ENCODE measurements at places on chromosomes 16 and 17. TPM values are rescaled to one million over a fixed set of nuclear protein-coding genes. Genes with fewer than 3 reads are reported as not detected.

- peaks cover 4% of the 10 kb centered on the region for H3K36me3 ChIP-seq
- no peak for DNase-seq
- no peak overlapping the region for H3K4me3 ChIP-seq
- H3K27me3 ChIP-seq = no peaks in the 10 kb centered on the region
- no peaks in the 10 kb centered on the region for H3K4me1 ChIP-seq
- no peak overlapping the region for H3K27ac ChIP-seq
Measured at GRCh38 chr16:69922200-69922599, 28.9 kb upstream of the CLEC18A start.

GRCh38 chr17:77566151-77566550 lies 392.4 kb upstream of the TNRC6C start:
- no peak overlapping the region for H3K27ac ChIP-seq
- DNase-seq = no peak
- H3K4me1 ChIP-seq = no peaks in the 10 kb centered on the region
- no peaks in the 10 kb centered on the region for H3K36me3 ChIP-seq
- peaks cover 82% of the 10 kb centered on the region for H3K27me3 ChIP-seq
- no peak overlapping the region for H3K4me3 ChIP-seq

GRCh38 chr17:66326476-66327047 lies 24.1 kb downstream of the PRKCA start:
- H3K36me3 ChIP-seq = peaks cover 26% of the 10 kb centered on the region
- DNase-seq = no peak
- H3K27ac ChIP-seq = no peak overlapping the region
- H3K4me1 ChIP-seq = peaks cover 32% of the 10 kb centered on the region
- H3K4me3 ChIP-seq = no peak overlapping the region

GRCh38 chr16:71794943-71795342 lies 13.7 kb downstream of the AP1G1 start:
- H3K27me3 ChIP-seq = no peaks in the 10 kb centered on the region
- H3K27ac ChIP-seq = no peak overlapping the region
- H3K4me1 ChIP-seq = peaks cover 10% of the 10 kb centered on the region

DNA sequence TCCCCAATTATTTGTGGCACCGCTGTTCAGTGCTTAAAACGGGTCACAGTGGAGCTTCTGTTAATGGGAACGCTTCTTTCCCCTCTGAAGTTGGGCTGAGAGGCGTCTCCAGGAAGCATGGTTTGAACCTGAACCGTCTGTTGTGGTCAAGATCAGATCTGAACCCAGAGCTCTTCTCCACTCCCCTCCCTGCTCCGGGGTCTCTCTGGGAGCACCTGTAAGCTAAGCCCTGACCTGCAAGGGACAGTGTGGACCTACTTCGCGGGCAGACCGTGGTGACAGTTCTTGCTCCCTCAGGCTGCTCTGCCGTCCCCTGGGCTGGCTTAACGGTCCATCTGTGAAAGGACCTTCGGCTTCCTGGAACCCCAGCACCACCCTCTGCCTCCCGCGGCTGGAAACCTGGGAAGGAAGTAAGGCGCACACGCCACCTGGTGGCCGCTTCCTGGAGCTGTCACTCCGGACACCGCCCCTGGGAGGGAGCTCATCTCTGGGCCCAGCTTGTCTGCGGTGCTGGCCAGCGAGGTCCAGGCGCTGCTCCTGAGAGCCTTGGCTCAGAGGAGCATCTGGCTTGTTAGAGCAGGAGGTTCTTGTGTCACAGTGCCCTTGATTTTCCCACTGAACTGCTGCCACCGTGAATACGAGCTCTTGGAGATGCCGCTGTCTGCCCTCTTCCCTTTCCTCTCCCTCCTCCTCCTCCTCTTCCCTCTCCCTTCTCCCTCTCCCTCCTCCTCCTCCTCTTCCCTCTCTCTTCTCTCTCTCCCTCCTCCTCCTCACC lies 518.5 kb upstream of the EEF2KMT start:
- H3K36me3 ChIP-seq = no peaks in the 10 kb centered on the region
- peak; percentile 67 for DNase-seq
- H3K27me3 ChIP-seq = peaks cover 54% of the 10 kb centered on the region

- H3K36me3 ChIP-seq = peaks cover 70% of the 10 kb centered on the region
- no peak for DNase-seq
- no peak overlapping the region for H3K27ac ChIP-seq
- H3K4me1 ChIP-seq = no peaks in the 10 kb centered on the region
Measured at GRCh38 chr17:75207760-75208159, 2.3 kb downstream of the NUP85 start.

GRCh38 chr17:39599665-39600231 lies 8.0 kb downstream of the NEUROD2 start:
- DNase-seq = no peak
- H3K27me3 ChIP-seq = peaks cover 100% of the 10 kb centered on the region
- H3K4me1 ChIP-seq = peaks cover 17% of the 10 kb centered on the region
- no peak overlapping the region for H3K27ac ChIP-seq
- H3K36me3 ChIP-seq = peaks cover 17% of the 10 kb centered on the region

- H3K4me1 ChIP-seq = peaks cover 38% of the 10 kb centered on the region
- H3K36me3 ChIP-seq = peaks cover 7% of the 10 kb centered on the region
Measured at GRCh38 chr17:76659928-76660655, 16.5 kb upstream of the ST6GALNAC1 start.

DNA sequence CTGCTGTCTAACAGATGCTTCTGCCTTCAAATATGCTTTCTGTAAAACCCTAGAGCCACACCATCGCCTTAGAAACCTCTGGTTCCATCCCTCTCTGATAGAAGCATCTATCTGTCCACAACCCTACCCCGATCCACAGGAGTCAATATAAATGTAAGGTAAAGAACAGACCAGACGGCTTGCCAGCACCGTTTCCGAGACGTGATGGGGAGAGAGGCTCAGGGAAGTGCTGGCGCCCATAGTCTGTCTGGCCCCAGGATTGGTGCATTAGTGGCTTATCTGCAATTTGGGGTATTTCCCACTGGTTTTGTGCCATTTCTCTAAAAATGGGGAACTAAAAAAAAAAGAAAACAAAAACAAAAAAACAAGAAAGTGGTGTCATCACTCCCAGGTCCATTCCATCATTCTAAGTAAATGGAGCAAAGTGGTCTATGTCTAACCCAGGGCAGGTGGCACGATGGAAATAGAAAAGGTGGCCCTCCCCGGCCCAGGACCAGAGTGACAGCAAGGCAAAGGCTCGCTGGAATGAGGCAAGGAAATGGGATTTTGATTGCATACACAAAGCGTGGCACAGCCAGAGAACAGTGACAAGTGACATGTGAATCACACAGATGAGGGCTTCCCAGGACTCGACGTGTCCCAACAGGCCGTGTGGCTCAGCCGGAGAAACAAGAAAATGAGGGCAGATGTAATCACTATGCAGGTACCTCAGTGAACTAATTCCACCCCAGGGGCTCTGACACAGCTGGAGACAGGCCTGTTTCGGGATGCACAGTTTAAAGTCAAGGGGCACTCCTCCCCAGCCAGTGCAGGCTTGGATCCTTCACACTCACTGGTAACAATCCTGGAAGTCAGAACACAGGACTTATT lies 125.6 kb downstream of the GAS7 start:
- DNase-seq = no peak
- H3K4me1 ChIP-seq = no peaks in the 10 kb centered on the region
- H3K36me3 ChIP-seq = no peaks in the 10 kb centered on the region
- H3K4me3 ChIP-seq = no peak overlapping the region
- no peaks in the 10 kb centered on the region for H3K27me3 ChIP-seq

GRCh38 chr16:27444470-27444869 lies 42.5 kb downstream of the IL21R start:
- no peaks in the 10 kb centered on the region for H3K4me1 ChIP-seq
- no peak for DNase-seq
- H3K36me3 ChIP-seq = no peaks in the 10 kb centered on the region
- no peak overlapping the region for H3K4me3 ChIP-seq

GRCh38 chr17:10871914-10872313 lies 34.0 kb upstream of the PIRT start:
- no peak overlapping the region for H3K4me3 ChIP-seq
- H3K27ac ChIP-seq = no peak overlapping the region
- H3K4me1 ChIP-seq = no peaks in the 10 kb centered on the region

- DNase-seq = no peak
- H3K4me1 ChIP-seq = no peaks in the 10 kb centered on the region
- no peaks in the 10 kb centered on the region for H3K36me3 ChIP-seq
- no peak overlapping the region for H3K27ac ChIP-seq
Measured at GRCh38 chr16:14172200-14172809, 101.2 kb downstream of the MRTFB start.

- peaks cover 7% of the 10 kb centered on the region for H3K4me1 ChIP-seq
- DNase-seq = peak; percentile 75
- no peak overlapping the region for H3K27ac ChIP-seq
- H3K27me3 ChIP-seq = peaks cover 62% of the 10 kb centered on the region
- peak overlapping the region; percentile 74 for H3K4me3 ChIP-seq
Measured at GRCh38 chr17:56592487-56593085, 913 bp upstream of the NOG start.

DNA sequence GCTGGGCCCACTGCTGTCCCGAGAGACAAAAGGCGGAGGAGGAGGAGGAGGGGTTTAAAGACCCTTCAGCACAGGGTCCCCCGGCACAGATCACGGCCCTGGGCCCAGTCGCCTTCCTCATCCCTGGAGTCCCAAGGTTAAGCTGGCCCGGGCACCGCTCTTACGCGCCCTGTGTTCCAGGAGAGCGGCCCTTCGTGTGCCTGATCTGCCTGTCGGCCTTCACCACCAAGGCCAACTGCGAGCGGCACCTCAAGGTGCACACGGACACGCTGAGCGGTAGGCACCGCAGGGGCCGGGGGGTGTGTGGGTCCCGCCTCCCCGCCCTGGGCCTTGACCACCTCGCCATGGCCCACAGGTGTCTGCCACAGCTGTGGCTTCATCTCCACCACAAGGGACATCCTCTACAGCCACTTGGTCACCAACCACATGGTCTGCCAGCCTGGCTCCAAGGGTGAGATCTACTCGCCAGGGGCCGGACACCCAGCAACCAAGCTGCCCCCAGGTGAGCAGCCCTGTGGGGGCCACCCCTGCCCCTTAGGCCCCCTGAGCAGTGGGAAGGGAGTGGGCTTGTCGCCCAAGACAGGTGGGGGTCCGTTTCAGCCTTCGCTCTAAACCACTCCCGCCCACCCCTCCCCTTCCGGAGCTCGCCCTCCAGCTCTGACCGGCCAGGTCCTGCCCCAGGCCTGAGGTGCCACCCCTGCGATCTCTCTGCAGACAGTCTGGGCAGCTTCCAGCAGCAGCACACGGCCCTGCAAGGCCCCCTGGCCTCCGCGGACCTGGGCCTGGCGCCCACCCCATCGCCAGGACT lies 37.6 kb upstream of the ZC3H18 start:
- no peaks in the 10 kb centered on the region for H3K36me3 ChIP-seq
- no peak for DNase-seq
- no peaks in the 10 kb centered on the region for H3K4me1 ChIP-seq

GRCh38 chr16:51591480-51591879 lies 440.4 kb upstream of the SALL1 start:
- H3K27me3 ChIP-seq = no peaks in the 10 kb centered on the region
- no peaks in the 10 kb centered on the region for H3K36me3 ChIP-seq
- peaks cover 15% of the 10 kb centered on the region for H3K4me1 ChIP-seq
- H3K27ac ChIP-seq = no peak overlapping the region
- DNase-seq = no peak
- H3K4me3 ChIP-seq = peak overlapping the region; percentile 60

DNA sequence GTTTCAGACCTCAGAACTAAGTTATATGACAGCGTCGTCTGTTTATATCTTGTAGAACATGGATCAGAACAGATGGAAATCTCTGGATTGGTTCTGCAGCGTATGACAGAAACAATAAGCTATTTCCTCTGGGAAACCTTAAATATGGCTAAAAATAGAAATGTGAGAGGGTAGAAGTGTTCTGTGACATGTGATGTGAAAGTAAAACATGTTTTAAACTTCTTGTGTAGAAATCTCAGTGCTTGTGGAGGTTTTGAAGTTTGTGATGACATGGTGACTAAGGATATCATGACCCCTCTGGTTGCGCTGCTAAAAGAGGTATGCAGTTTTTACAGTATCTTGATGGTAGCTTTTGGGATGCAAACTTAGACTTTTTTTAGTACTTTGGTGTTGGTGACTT lies 2.8 kb downstream of the HEATR3 start:
- no peak for DNase-seq
- no peak overlapping the region for H3K4me3 ChIP-seq
- H3K36me3 ChIP-seq = peaks cover 44% of the 10 kb centered on the region
- no peak overlapping the region for H3K27ac ChIP-seq

- no peaks in the 10 kb centered on the region for H3K27me3 ChIP-seq
- no peaks in the 10 kb centered on the region for H3K36me3 ChIP-seq
- H3K27ac ChIP-seq = no peak overlapping the region
- H3K4me1 ChIP-seq = no peaks in the 10 kb centered on the region
- DNase-seq = no peak
Measured at GRCh38 chr16:52925143-52925542, 127.6 kb downstream of the CHD9NB start.

GRCh38 chr17:51699303-51699702 lies 439.0 kb downstream of the UTP18 start:
- H3K27ac ChIP-seq = no peak overlapping the region
- no peaks in the 10 kb centered on the region for H3K4me1 ChIP-seq
- peaks cover 65% of the 10 kb centered on the region for H3K27me3 ChIP-seq
- DNase-seq = no peak
- H3K4me3 ChIP-seq = no peak overlapping the region

- DNase-seq = no peak
- H3K4me1 ChIP-seq = no peaks in the 10 kb centered on the region
- peaks cover 21% of the 10 kb centered on the region for H3K36me3 ChIP-seq
- H3K27ac ChIP-seq = no peak overlapping the region
- no peak overlapping the region for H3K4me3 ChIP-seq
Measured at GRCh38 chr16:3492356-3492755, 2.9 kb downstream of the C16orf90 start.

GRCh38 chr16:72787514-72788268 lies 260.2 kb downstream of the ZFHX3 start:
- peaks cover 3% of the 10 kb centered on the region for H3K36me3 ChIP-seq
- H3K27me3 ChIP-seq = no peaks in the 10 kb centered on the region
- DNase-seq = peak; percentile 37
- peak overlapping the region; percentile 38 for H3K4me3 ChIP-seq
- peaks cover 12% of the 10 kb centered on the region for H3K4me1 ChIP-seq

GRCh38 chr17:21288571-21289017 lies 4.1 kb downstream of the MAP2K3 start:
- peak overlapping the region; percentile 98 for H3K27ac ChIP-seq
- DNase-seq = peak; percentile 30
- H3K27me3 ChIP-seq = no peaks in the 10 kb centered on the region

CHD9NB gene
- total RNA-seq = 6.4 TPM

CCL16 gene
- total RNA-seq = not detected

INCA1 gene
- not detected for total RNA-seq

CDRT15 gene
- total RNA-seq = not detected

CCL4 gene
- not detected for total RNA-seq

EVPLL gene
- total RNA-seq = 1.4 TPM

KRTAP2-2 gene
- total RNA-seq = not detected

PMFBP1 gene
- total RNA-seq = 8.5 TPM

SETD1A gene
- total RNA-seq = 30.5 TPM

HSPB9 gene
- 0.69 TPM for total RNA-seq

ZNF768 gene
- total RNA-seq = 40.8 TPM

TMEM100 gene
- not detected for total RNA-seq

IL17C gene
- not detected for total RNA-seq

GDPD3 gene
- 7.8 TPM for total RNA-seq

CACNA1G gene
- total RNA-seq = not detected

PYDC1 gene
- total RNA-seq = not detected

SPNS2 gene
- total RNA-seq = 63.4 TPM

Measured in Calu3 (cell line).